ENCODE measurements at places on chromosomes 1 and 21.

- no peak for DNase-seq
Observed at GRCh38 chr1:99566290-99567021, 79.5 kb upstream of the PALMD start.

DNA sequence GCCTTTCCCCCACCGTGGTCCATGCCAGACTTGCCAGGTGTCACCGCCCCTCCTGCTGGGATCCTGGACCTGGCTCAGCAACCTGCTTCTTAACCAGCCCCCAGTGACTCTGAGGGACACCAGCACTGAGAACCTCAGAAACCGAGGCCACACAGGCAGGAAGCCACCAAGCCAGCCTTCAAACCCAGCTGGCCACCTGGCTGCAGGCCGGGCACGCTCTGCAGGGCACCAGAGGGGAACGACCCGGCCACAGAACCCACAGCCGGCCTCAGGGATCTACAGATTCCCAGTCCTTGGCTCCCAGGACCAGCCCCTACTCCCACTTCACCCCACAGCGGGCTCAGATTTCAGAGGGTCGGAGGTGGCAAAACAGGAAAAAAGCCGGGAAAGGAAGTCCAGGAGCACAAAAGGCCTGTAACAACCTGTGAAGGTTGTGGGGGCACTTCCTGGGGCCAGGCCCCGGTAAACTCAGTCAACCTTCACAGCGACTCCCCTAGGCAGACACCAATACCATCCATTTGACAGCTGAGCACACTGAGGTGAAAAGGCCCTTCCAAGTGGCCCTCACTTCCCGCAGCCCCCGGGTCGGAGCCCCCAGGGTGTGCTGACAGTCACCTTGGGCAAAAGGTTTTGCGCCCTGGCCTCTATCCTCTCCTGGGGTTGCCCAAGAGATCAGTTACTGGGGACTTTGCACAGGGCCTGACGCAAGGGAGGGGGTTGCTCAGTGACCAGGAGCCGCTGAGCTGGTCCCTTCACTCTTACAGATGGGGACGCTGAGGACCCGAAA, 14.1 kb downstream of the RUNX3 start:
- DNase-seq: no peak

DNA sequence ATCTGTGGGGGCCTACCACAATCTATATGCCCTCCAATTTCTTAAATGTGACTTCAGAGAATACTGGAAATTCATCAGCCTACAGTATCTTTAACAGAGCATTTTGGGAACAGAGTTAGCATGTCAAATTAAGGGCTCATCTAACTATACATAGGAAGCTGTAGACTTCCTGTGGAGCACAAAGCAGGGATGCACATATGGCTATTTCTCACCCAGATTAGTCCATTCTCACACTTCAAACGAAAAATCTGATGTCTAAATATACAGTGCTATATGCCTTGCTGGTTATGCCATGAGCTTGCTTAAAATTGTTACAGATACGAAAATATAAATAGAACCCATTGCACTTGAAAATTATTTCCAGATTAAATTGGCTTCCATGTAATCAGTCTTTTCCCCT, 1922.8 kb downstream of the MRPL39 start:
- DNase-seq: no peak

DNA sequence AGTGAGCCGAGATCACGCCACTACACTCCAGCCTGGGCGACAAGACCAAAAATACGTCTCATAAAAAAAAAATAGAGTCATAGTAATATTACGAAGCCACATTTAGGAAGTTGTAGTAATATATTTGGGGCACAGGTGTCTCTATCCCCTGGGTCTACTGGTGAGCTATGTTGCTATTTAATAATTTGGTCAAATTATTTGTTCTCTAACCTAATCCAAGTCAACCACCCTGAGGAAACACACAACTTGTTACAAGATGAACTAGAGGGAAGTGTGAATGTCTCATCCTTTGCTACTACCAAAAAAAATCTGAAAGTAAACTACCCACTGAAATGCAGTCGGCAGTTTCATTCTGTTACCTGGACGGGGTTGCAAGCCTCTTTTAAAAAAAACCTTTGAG, 35.3 kb downstream of the RGS8 start:
- DNase-seq: no peak

DNA sequence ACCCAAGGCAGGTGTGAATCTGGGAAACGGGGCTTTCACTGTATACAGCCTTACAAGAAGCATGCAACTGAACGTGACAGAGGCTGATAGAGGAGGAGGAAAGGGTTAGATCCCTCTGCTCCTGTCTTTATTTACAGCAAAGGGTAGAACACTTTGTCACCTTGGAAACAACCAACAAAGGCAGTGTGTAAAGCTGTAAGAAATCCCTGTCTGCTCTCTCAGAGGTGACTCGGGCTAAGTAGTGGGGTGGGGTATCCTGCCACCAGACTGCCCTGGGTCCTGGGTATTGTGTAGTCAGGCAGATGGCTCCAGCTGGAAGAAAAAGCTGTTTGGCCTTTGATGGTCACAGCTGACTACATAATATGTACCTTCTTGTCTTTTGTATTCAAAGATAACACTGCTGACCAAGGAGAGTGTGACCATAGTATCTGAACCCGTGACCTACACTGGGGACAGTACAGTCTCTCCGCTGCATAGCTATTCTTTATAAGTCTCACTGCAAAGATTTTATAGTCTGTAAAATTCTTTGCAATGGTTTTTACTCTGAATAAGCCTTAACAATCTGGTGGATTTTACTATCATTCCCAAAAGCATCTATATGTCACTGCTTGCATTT, 22.1 kb upstream of the POU2F1 start:
- DNase-seq: no peak

GRCh38 chr1:50562106-50562505, 138.9 kb upstream of the DMRTA2 start:
- no peak for DNase-seq

DNA sequence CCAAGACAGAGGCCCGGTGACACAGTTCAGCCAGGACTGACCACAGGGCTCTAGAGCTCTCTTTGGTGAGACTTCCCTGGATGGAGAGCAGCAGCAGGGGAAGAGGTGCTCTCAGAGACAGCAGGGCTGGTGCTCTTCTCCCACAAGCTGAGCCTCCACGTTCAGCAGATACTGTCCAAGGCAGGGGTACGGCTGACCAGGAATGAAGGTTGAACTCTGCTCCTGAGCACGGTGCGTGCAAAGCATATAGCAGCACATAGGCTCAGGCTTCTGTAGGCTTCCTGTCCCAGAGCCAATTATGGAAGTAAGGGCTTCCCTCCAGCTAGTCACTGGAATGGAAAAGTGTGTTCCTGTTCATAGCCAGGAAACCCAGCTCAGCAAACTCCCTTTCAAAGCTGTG, 23.9 kb downstream of the DMBX1 start:
- DNase-seq: no peak

DNA sequence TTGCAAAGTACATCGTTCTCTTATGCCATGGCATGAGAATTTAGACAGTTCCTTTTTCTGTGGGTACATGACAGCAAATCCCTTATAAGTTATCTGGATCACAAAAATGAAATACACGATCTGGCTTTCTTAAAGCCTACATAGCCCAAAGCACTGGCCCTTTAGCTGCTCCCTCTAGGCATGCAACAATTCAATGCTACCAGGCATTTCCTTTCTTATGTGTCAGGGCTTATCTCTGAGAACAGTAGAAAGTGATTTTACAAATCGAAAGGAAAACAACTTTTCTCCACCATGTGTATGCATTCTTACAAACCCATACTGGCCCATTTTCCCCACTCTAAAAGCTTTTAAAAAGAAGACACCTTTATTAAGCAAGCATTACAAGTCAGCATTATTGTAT, 139.7 kb downstream of the GRIK1 start:
- no peak for DNase-seq

GRCh38 chr1:28010969-28011368, 51.2 kb downstream of the XKR8 start:
- no peak for DNase-seq
